ENCODE measurements at places on chromosomes 4 and X. TPM values are rescaled to one million over a fixed set of nuclear protein-coding genes. Genes with fewer than 3 reads are reported as not detected.
A peak's percentile ranks its signal among the peaks of the same experiment; 100 is the strongest.

DNA sequence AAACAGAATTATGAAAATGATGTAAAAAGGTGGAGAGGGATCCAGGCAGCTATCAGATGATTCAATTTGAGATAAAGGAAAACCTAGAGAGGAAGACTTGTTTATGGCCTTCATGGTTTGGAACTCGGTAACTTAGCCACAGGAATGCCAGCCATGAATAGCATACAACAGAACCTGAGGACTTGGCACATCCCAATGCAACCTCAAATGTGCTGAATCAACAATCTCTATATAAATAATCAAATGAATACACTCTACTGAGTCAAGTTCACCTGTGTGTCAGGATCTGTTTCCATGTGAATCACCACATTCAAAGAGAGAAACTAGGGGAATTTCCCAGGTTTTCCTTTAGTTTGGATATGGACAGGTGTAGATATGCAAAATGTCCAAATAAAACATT lies 86.9 kb downstream of the MBNL3 start:
- DNase-seq, result no peak

DNA sequence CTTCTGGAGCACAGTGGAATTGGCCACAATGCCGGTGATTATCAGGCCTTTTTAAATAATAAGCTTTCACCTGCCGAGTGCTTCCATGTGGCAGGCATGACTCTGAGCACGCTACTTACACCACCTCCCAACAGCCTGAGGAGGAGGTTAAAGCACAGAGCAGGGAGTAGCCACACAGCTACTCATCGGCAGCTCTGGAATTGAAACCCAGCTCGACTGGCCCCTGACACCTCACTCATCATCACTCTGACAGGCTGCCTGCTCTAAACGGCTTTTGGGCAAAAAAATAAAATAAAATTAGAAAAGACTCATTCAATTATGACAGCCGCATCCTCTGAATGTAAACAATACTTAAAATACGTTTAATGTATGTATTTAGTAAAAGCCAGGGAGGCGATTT lies 326.4 kb upstream of the NOCT start:
- no peak for DNase-seq

The MTTP gene
- not detected for total RNA-seq

DNA sequence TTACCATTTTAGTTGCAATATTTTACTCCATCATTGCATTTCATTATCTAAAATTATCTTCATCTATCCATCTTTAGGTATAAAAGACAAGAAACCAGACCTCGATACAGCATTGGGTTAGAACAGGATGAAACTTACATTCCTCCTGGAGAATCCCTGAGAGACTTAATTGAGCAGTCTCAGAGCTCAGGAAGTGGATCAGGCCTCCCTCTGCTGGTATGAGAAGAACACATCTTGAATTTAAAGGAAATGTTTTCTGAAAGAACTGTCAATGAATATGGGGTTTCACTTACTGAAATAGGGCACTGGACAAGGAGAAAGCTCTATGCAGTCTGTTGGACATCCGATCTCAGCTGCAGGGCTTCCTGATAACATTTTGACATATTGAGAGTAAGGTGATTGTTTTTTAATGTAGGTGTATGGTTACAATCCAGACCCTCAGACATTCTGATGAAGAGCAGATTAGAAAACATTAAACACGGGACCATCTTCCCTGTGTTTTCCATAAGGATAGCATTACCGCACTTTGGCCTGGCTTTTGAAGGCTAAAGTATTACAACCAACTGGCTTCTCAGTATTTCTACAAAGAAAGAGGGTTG lies 367.2 kb downstream of the BMPR1B start:
- DNase-seq, result no peak

The GLRB gene
- total RNA-seq, result 2.0 TPM

GRCh38 chrX:40933706-40934425 lies 151.4 kb upstream of the USP9X start:
- peak; percentile 15 for DNase-seq

DNA sequence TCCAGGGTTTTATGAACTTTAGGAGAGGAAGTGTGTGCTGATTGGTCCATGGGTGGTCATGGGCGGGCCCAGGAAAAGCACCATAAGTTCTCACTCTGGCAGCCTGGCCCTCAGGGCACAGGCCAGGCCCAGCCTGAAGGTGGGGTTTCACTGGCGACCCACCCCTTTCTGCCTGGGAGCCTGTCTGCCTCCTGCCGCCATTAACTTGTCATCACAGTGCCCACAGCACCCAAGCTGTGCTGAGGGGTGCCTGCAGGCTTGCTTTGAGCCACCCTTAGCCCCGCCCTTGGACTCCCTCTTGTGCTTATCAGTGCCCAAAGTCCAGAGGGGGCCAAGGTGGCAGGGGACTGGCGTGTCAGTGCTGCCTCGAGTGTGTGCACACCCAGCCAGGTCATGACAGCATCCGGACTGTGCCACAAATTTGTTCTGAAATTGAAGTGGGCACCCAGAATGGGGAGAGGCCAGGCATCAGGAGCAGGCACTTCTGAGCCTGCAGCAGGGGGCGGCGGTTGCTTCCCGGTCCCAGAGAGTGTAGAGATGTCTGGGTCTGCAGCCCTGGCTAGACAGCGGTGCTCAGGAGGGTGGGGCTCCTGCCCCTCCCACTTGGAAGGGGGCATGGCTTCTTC lies 455.6 kb downstream of the TMA16 start:
- DNase-seq, result no peak

GRCh38 chr4:20431543-20431951 lies 179.8 kb downstream of the SLIT2 start:
- DNase-seq, result no peak

The IL21 gene
- not detected for total RNA-seq

GRCh38 chr4:120995266-120996010 lies 72.9 kb upstream of the PRDM5 start:
- no peak for DNase-seq

GRCh38 chrX:14274691-14275090 lies 245.0 kb upstream of the GEMIN8 start:
- DNase-seq, result no peak

GRCh38 chr4:27692158-27692557 lies 831.5 kb downstream of the STIM2 start:
- DNase-seq, result no peak
